NCI-H1417 treated with DMSO at 0.1 percent for 48 hours (cell line): ENCODE measurements at places on chromosomes 2 and 18.

DNA sequence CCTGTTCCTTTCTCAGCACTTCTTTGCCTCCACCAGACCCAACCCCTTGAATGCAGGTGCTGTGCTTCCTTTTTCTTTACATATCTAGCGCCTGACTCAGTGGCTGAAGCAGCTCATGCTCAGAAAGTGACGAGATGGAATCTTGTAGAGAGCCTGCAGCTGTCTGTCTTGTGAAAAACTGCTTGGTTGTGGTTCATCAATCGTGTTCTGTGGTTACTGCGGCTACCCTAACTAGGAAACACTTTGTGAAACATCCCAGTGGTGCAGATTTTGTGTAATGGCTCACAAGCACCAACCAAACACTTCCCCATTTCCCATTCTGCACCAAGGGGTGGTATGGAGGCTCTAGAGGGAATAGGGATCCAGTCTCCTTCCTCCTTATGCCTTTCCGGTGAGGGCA, 307.2 kb upstream of the MMADHC start:
- DNase-seq = no peak

- no peak for DNase-seq
These were observed 66.0 kb upstream of the ITGA6 start for GRCh38 chr2:172361360-172361759.

- DNase-seq = no peak
These were observed 56.5 kb upstream of the ERBB4 start for GRCh38 chr2:212595036-212595654.

- no peak for DNase-seq
These were observed 446.1 kb downstream of the ZNF804A start for GRCh38 chr2:185044323-185044874.

DNA sequence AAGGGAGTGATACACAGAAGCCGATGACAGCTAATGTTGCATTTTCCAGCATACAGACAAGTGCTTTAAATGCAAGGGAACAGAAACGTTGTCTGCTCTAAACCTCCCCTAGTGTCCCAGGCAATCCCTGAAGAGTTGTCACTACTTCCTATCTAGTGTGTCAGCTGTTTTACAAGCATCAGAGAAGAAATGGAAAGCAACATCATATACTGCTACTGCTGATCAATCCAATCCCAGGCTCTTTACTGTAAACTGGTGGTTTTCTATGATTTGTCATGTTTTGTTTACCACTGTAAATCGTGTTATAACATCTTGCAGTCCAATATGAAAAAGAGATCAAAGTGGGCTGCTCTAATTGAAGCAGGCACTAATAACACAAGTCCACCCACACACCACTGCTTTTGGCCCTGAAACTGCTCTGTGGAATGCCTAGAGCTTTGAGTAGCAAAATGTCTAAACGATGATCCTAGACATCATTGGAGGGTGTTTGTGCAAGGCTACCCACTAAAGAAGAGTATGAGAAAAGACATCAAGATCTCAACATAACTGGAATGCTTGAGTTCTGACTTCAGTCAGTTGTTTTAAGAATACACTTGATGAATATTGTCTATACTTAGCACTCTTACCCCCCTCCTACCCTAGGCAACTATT, 18.1 kb upstream of the ROCK1 start:
- DNase-seq = no peak

GRCh38 chr2:38634684-38635083, 31.2 kb upstream of the GALM start:
- DNase-seq = no peak

GRCh38 chr2:148106331-148106730, 85.4 kb downstream of the MBD5 start:
- no peak for DNase-seq

- DNase-seq = no peak
These were observed 445.1 kb upstream of the CDH20 start for GRCh38 chr18:60888071-60888624.

DNA sequence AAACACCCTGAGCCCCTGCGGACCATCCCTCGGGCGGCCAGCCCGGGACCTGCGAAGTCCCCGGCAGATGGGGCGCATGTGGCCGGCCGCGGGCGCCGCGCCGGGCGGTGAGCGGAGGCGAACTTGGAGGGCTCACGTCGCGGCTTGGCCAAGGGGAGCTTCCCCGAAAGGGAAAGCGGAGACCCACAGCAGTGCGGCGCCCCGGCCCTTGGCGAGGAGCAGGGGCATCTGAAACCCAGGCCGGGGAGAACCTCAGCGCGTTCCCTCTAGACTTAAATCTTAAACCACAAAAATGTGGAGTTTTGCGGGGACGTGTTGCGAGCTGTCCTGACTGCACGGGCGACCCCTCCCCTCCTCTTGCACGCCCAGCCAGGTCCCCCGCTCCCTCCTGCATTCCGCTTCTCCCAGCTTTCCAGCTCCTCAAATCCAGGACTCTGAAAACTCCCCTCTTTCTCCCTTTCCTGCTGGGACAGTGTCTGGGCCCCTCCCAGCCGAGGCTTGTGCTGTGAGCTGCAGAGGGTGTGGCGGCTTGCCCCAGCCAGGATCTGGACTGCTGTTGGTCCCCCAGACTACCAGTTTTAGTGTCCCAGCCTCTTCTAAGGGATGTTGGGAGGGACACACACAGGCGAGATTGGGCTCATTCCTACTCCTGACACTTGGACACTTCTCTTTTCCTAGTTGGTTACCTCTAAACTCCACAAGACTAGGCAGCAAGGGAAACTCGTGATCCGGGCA, 1.3 kb downstream of the FMNL2 start:
- no peak for DNase-seq

- DNase-seq = no peak
These were observed 2094.5 kb upstream of the CELF4 start for GRCh38 chr18:39660141-39660540.

GRCh38 chr18:72867746-72868584, at the start of gene NETO1:
Gene NETO1 (minus strand): TSS chr18:72867987. CDS start chr18:72867291, 696 bp downstream.
- DNase-seq = no peak

DNA sequence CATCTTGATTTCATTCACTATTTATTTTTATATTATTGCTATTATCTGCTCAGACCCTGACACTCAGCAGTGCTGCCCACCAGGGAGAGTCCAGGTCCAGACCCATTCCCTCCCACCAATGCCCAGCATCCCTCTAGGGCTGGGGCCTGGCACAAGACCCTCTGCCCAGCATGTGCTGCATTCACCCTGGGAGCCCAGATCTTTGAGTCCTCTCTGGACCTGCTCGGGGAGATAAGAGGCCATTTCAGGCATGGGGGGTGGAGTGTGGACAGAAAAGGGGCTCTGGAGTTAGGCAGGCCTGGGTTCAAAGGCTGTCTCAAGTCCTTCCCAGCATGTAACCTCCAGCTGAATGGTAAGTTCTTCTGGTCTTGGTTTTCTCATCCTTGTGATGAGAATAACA, 209.6 kb downstream of the CYP26B1 start:
- no peak for DNase-seq
